ENCODE measurements at places on chromosomes 7 and 10. TPM values are rescaled to one million over a fixed set of nuclear protein-coding genes. Genes with fewer than 3 reads are reported as not detected.
A peak's percentile ranks its signal among the peaks of the same experiment; 100 is the strongest.

The SPDYE2 gene
- total RNA-seq: not detected

- no peak for DNase-seq
- H3K36me3 ChIP-seq: no peaks in the 10 kb centered on the region
- no peaks in the 10 kb centered on the region for H3K27me3 ChIP-seq
- no peak overlapping the region for H3K4me3 ChIP-seq
- no peaks in the 10 kb centered on the region for H3K4me1 ChIP-seq
- H3K27ac ChIP-seq: no peak overlapping the region
Observed at GRCh38 chr10:78905015-78905956, 163.5 kb upstream of the ZMIZ1 start.

DNA sequence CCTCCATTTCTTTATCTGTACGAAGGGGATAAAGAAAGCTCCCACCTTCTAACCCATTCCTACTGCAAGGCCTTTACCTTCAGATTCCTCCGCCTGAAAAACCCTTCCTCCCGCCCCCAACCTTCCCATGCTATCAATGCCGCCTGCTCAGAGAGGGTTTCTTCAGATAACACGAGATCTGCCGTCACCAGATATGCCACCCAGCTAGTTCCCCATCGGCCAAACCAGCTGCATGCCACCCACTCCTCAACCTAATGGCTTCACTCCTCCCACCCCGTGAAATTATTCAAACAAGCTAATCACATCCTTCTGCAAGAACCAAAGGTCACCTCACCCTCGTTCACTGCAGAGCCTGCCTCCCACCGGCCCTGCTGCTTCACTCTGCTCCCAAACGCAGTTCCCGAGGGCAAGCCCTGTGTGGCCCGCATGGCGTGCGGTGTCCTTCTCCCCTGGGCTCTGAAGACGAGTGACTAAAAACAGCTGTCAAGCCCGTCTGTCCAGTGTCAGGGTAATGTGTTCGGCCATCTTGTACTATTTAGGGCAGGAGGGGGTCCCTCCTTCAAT lies 46.8 kb upstream of the TMEM213 start:
- DNase-seq: no peak
- no peaks in the 10 kb centered on the region for H3K4me1 ChIP-seq
- H3K36me3 ChIP-seq: no peaks in the 10 kb centered on the region
- H3K27me3 ChIP-seq: no peaks in the 10 kb centered on the region
- no peak overlapping the region for H3K27ac ChIP-seq

The PTEN gene
- 186 TPM for total RNA-seq

DNA sequence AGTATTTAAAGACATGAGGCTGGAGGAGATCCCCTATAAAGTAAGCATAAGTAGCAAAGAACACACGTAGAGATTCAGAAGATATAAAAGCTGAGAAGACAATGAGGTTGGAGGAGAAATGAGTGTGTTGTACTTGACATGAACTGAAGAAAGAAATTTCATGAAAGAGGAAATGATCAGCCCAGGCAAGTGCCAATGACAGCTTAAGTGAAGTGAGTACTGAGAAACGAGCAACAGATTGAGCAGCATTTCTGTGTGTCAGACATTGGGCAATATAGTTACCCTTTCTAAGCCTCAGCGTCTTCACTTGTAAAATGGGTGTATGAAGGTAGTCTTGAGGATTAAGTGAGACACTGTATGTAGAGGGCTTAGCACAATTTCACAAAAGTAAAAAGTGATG lies 4.8 kb upstream of the LIPA start:
- no peak overlapping the region for H3K27ac ChIP-seq
- no peak overlapping the region for H3K4me3 ChIP-seq
- no peaks in the 10 kb centered on the region for H3K4me1 ChIP-seq
- no peaks in the 10 kb centered on the region for H3K36me3 ChIP-seq

The CHST15 gene
- total RNA-seq: 19.0 TPM

The NODAL gene
- not detected for total RNA-seq

DNA sequence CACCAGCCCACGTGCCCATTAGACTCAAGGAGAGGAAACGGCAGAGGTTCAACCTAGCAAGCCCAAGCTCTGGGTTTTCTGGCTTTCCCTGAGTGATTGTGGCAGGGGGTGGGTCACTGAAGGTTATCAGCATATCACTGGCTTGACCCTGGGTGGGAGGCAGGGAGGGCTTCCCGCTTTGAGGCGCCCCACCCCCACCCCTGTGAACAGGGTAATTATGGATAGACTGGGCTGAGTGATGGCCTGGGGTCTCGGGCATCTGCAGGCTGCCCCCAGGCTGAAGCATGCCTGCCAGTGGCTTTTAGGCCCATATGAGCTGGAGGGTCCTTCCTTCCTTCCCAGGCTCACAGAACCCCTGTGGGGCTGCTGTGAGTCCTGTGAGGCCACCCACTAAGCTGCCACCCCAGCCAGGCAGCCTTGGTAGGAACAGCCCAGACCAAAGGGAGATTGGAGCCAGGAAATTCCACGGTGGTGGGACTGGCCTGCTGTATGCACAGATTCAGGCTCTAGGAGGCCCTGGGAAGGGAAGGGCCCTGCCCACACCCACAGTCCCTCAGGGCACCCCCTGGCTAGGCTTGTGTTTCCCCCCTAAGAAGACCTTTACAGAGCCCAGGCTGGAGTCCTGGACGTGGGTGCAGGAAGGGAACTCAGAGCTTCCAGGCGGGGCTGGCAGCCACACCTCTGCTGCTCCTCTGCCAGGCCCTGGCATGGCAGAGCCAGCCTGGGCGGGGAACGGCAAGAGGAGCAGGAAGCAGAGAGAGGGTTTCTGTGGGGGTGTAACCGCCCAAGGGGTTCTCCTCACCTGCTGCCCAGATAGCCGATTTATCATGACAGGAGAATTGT lies 33.1 kb downstream of the GPRIN2 start:
- peak; percentile 52 for DNase-seq
- H3K4me1 ChIP-seq: no peaks in the 10 kb centered on the region

- no peak overlapping the region for H3K4me3 ChIP-seq
- H3K27ac ChIP-seq: no peak overlapping the region
- no peaks in the 10 kb centered on the region for H3K4me1 ChIP-seq
- no peaks in the 10 kb centered on the region for H3K27me3 ChIP-seq
Observed at GRCh38 chr7:47423196-47423595, 158.7 kb downstream of the TNS3 start.

The ANKRD61 gene
- not detected for total RNA-seq

- H3K36me3 ChIP-seq: no peaks in the 10 kb centered on the region
- H3K4me3 ChIP-seq: no peak overlapping the region
- H3K27me3 ChIP-seq: no peaks in the 10 kb centered on the region
- no peak overlapping the region for H3K27ac ChIP-seq
Observed at GRCh38 chr10:77566236-77566635, 71.4 kb downstream of the KCNMA1 start.

DNA sequence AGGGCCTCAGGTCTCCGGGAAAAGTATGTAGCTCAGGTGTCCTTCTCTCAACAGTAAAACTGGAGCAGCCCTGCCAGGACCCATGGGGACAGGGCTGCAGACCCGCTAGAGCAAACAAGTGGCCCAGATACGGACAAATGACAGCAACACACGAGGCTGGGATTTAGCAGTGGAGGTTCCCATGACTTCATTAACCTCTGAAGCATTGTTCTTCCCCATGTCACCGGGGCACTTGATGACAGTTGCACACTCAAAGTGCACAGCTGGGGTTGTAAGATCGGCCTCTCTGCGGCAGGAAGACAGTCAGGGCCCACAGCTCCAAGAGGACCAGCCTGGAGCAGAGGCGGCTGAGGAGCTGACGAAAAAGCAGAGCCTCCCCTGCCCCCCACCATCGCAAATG lies 12.5 kb upstream of the PODXL start:
- H3K4me1 ChIP-seq: no peaks in the 10 kb centered on the region
- DNase-seq: no peak
- no peak overlapping the region for H3K27ac ChIP-seq
- no peaks in the 10 kb centered on the region for H3K36me3 ChIP-seq
- H3K27me3 ChIP-seq: no peaks in the 10 kb centered on the region
- H3K4me3 ChIP-seq: no peak overlapping the region

The RHOBTB1 gene
- 13.4 TPM for total RNA-seq

DNA sequence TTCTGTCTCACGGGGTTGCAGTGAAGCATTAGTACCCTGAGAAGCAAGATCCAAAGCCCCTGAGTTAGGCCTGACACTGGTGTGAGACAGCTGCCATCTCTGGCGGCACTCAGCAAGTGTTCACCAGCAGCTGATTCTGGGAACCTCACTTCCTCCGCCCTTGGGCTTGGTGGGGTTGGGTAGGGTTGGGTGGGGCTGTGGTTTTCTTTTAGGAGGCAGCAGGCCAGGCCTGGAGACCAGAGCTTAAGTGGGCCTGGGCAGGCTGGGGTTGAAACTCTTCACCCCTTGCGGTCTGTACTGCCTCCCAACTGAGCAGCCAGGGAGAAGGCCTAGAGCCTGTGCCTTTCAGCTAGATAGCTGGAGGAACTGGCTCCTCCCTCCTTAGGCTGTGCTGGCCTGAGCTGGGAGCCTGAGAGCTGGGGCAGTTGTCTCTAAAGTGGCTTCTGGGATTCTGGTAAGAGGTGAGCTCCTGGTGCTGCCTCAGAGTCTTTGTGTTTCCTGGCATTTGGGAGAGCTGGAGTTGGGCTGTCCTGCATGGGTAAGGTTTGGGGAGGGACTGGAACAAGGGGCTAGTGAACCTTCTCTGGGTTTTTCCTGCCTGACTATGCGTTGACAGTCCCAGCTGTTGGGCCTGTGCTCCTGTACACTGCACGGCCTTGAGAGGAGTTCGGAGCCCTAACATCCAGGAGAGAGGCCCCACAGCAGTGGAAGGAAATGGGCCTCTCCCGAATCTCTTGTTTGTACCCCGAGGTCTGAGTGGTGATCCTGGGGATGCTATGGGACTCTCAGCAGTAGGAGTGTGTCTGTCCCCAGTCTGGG lies 5.1 kb downstream of the TSPAN14 start:
- no peak for DNase-seq
- peak overlapping the region; percentile 92 for H3K27ac ChIP-seq
- peaks cover 72% of the 10 kb centered on the region for H3K4me1 ChIP-seq
- no peaks in the 10 kb centered on the region for H3K36me3 ChIP-seq

The AIMP2 gene
- 28.2 TPM for total RNA-seq

The C10orf143 gene
- 2.9 TPM for total RNA-seq

- H3K36me3 ChIP-seq: no peaks in the 10 kb centered on the region
- no peak for DNase-seq
- H3K4me1 ChIP-seq: no peaks in the 10 kb centered on the region
- H3K27me3 ChIP-seq: no peaks in the 10 kb centered on the region
- no peak overlapping the region for H3K27ac ChIP-seq
Observed at GRCh38 chr7:28328822-28329660, 83.3 kb upstream of the CREB5 start.

GRCh38 chr7:40506158-40506557 lies 371.4 kb downstream of the SUGCT start:
- no peak overlapping the region for H3K27ac ChIP-seq
- no peaks in the 10 kb centered on the region for H3K36me3 ChIP-seq
- H3K4me1 ChIP-seq: no peaks in the 10 kb centered on the region
- H3K4me3 ChIP-seq: no peak overlapping the region
- no peak for DNase-seq

The IL2RA gene
- total RNA-seq: 0.88 TPM

DNA sequence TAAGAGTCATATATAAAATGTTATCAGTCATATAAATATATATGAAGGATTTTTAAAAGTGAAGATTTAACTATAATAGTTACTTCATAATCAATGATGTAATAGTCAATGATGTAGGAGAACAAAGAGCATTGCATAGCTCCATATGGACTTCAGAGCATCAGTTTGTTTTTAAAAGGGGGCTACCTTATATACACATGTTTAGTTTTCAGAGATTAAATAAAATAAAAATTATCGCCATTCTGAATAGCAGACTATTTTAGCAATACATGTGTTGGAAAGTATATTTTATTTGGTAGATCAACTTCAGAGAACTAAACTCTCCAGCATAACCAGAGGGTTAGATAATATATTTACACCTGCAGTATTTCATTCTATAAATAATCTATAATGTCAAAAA lies 29.1 kb upstream of the EPC1 start:
- peak overlapping the region; percentile 73 for H3K4me3 ChIP-seq
- no peaks in the 10 kb centered on the region for H3K27me3 ChIP-seq
- H3K27ac ChIP-seq: peak overlapping the region; percentile 90
- no peak for DNase-seq
- H3K4me1 ChIP-seq: no peaks in the 10 kb centered on the region

- peaks cover 2% of the 10 kb centered on the region for H3K4me1 ChIP-seq
- no peak overlapping the region for H3K4me3 ChIP-seq
- no peak for DNase-seq
- no peaks in the 10 kb centered on the region for H3K27me3 ChIP-seq
- H3K27ac ChIP-seq: no peak overlapping the region
Observed at GRCh38 chr7:131098527-131098926, 229.1 kb upstream of the MKLN1 start.

DNA sequence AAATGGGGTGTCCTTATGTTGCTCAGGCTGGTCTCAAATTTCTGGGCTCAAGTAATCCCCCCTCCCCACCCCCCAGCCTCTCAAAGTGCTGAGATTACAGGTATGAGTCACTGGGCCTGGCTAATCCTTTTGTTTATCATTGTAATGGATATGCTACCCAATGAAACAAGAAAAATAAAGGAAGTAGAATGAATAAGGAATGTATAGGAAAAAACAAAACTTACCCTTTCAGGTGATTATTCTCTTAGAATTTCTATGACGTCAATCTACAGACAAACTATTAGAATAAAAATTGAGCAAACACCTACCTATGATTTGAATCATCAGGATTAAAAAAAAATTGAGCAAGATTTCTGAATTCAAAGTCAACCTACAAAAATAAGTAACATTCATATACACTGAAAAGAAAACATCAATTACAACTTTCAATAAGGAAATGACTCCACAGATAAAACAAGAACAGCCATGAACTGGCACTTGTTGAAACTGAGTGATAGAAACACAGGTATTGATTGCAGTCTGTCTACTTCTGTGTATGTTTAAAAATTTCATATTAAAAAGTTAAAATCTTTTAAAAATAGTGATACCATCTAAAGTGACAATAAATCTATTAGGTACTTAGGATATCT lies 12.2 kb downstream of the ADAM12 start:
- H3K36me3 ChIP-seq: no peaks in the 10 kb centered on the region
- no peaks in the 10 kb centered on the region for H3K27me3 ChIP-seq
- no peak overlapping the region for H3K27ac ChIP-seq
- DNase-seq: no peak
- H3K4me1 ChIP-seq: no peaks in the 10 kb centered on the region

The WDR86 gene
- 15.5 TPM for total RNA-seq

The LIPN gene
- total RNA-seq: not detected

DNA sequence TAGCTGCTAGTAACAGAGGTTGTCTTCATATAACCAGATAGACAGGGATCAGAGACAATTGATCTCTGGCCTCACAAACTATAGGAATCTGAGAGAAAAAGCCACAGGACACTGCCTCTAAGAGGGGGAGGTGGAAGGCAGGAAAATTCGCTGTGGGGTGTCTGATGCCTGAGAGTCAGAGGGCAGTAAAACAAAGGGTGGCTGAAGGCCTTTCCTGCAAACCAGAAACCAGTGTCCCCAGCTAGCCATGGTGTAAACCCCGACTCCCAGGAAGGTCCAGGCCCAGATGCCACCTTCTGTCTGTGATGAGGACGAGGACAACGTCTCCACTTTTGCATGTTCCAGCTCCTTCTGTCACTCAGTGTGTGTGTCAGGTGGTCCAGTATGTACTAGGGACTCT lies 215.1 kb downstream of the ADARB2 start:
- no peak overlapping the region for H3K4me3 ChIP-seq
- no peaks in the 10 kb centered on the region for H3K36me3 ChIP-seq
- peaks cover 17% of the 10 kb centered on the region for H3K27me3 ChIP-seq
- H3K27ac ChIP-seq: no peak overlapping the region
- DNase-seq: no peak

- no peak for DNase-seq
- H3K4me1 ChIP-seq: no peaks in the 10 kb centered on the region
- H3K27ac ChIP-seq: no peak overlapping the region
- H3K36me3 ChIP-seq: no peaks in the 10 kb centered on the region
- no peaks in the 10 kb centered on the region for H3K27me3 ChIP-seq
Observed at GRCh38 chr10:23362069-23362830, 17.7 kb upstream of the C10orf67 start.

The CRYGN gene
- total RNA-seq: 1.3 TPM

The AKR1C8 gene
- 0.73 TPM for total RNA-seq

Measured in breast epithelium (tissue), 4 donors.